HepG2 (cell line): ENCODE measurements at places on chromosomes 4 and X.

DNA sequence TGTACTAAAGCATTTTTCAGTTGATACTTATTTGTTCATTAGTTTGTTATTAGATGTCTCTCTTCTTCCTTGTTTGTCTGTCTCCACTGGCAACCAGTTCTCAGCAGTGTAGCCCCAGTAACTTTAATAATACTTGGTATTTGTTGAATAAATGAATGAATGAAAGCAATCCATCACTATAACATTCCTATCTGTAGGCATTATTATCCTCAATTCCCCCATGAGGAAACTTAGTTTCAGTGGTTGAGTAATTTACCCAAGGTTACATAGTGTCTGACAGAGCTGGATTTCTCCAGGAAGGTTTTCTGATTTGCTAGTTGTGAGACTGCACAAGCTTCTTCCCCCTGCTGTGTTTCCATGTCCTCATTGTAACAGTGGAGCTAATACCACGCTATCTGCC, 27.8 kb upstream of the MAOB start:
- DNase-seq: no peak

- no peak for DNase-seq
These were observed 164.9 kb downstream of the DTHD1 start for GRCh38 chr4:36446275-36446674.

- DNase-seq: peak; percentile 0
These were observed at the start of gene MAGEE2 for GRCh38 chrX:75784680-75785491. TSS of gene MAGEE2 (minus strand) at chrX:75785254. CDS start at chrX:75785051, 203 bp downstream.

- DNase-seq: no peak
These were observed 262.7 kb downstream of the TMA16 start for GRCh38 chr4:163757219-163757618.
